ENCODE measurements at places on chromosomes 4 and X.

DNA sequence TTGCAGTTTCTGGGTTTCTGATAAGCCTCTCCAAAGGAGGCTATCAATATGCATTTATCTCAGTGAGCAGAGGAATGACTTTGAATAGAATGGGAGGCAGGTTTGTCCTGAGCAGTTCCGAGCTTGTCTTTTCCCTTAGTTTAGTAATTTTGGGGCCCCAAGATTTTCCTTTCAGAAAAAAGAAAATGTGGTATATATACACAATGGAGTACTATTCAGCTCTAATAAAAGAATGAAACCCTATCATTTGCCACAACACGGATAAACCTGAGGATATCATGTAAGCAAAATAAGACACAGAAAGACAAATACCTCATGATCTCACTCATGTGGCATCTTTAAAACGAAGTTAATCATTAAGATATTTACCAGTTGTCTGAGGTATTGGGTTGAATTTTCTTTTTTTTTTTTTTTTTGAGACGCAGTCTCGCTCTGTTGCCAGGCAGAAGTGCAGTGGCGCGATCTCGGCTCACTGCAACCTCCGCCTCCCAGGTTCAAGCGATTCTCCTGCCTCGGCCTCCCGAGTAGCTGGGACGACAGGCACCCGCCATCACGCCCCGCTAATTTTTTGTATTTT lies 540 bp downstream of the ZNF721 start:
- DNase-seq = no peak

- DNase-seq = no peak
Measured at GRCh38 chr4:16636912-16637630, 261.4 kb downstream of the LDB2 start.

GRCh38 chrX:69618803-69619202 lies 2.9 kb downstream of the EDA start:
- DNase-seq = peak; percentile 11

- DNase-seq = no peak
Measured at GRCh38 chrX:42720209-42720608, 57.8 kb downstream of the PPP1R2C start.

- no peak for DNase-seq
Measured at GRCh38 chr4:64614276-64614675, 205.0 kb upstream of the TECRL start.

DNA sequence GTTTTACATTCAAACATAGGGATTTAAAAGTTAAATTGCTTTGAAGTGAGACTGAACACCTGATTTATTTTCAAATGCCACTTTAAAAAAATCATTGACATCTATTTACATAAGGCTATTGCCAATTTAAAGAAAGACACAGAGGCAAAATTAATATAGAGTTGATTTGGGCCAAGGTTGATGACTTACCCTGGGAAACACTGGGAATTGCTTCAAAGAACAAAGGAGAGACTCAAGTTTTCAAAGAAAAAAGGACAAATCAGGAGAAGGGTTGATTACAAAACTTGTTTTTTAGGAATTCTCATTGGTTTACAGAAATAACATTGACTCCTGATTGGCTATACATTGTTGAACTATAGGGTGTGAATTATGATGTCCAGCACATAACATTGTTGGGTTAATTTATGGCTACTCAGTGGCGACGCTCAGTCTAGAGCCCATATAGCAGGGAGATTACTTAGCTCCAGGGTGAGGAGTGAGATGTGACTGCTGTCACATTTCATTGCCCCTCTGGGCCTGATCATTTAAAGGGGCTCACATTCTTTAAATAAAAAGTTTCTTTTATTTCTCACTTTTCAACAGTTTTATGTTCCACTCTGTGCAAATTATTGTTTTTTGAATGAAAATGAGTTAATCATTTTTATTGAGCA lies 184.6 kb downstream of the SPATA18 start:
- DNase-seq = no peak

GRCh38 chr4:36747277-36748129 lies 466.1 kb downstream of the DTHD1 start:
- DNase-seq = no peak
